ENCODE measurements at places on chromosomes 12 and 14. TPM values are rescaled to one million over a fixed set of nuclear protein-coding genes. Genes with fewer than 3 reads are reported as not detected.

DNA sequence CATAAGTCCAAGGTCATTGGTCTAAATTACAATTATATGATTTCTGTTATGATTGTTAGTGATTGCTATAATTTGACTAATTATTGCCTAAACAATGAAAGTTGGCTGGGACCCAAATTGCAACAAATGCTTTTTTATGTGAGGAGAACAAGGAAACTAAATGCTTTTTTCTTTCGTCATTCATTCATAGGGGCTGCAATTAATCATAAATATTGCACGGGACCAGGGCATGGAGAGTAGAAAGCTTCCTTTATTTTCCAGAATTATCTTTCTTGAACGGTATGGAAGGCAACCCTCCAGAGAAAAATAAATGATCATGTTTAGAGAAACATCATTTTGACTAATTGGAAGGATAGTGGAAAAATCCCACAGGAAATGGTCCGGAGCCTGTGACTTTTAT, 32.6 kb upstream of the ARHGAP5 start:
- H3K36me3 ChIP-seq = no peaks in the 10 kb centered on the region
- no peaks in the 10 kb centered on the region for H3K4me1 ChIP-seq
- DNase-seq = no peak

GRCh38 chr12:75364919-75365318, 26.0 kb upstream of the GLIPR1L2 start:
- no peaks in the 10 kb centered on the region for H3K36me3 ChIP-seq
- H3K27me3 ChIP-seq = no peaks in the 10 kb centered on the region
- no peak for DNase-seq
- peaks cover 7% of the 10 kb centered on the region for H3K4me1 ChIP-seq

Gene POTEG
- total RNA-seq = 0.36 TPM

DNA sequence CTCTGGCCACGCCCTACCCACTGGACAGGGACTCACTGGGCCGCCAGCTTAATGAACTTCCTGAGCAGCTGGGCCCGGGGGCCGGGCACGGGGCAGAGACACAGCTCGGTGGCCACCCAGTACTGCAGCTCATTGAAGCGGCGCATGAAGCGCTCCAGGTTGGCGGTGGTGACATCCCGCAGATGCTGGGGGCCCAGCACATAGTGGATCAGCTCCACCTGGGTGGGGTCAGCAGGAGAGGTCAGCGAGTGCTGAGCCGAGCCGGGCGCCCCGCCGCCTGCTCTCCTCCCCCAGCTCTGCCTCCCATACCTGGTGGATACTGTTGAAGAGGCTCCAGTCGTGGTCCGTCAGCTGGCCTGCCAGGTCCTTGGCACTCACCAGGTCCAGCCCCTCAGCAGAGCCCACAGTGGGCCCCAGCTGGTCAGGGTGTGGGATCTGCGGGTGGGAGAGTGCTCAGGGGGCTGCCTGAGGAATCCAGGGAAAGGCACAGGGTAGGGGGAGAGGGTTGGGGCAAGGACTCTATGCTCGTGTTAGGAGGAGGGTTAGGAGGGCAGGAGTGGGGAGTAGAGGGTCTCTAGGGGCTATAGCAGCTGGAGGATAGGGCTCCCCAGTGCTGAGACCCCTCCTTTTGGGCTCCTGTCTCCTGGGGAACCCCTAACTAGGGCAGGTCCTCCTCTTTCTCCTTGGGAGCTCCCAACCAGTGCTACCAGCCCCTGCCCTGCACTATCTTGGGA, 15.5 kb upstream of the ENDOU start:
- peak; percentile 58 for DNase-seq
- H3K36me3 ChIP-seq = no peaks in the 10 kb centered on the region
- no peak overlapping the region for H3K4me3 ChIP-seq
- no peak overlapping the region for H3K27ac ChIP-seq

DNA sequence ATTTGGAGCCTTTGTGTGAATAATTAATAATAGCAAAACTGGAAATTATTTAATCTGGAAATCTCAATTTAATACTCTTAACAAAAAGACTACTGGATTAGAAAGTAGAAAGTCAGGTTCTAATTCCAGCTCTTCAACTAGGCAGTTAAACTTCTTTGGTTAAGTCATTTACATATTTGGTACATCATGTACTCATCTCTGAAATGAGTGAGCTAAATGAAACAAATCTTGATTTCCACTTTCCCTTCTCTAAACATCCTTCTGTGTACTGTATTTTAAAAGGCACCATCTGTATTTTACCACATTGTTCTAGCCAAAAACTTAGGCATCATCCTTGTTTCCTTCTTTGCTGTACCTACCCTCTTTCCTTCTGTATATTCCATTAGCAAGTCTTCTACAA, 26.9 kb downstream of the CRADD start:
- peaks cover 49% of the 10 kb centered on the region for H3K4me1 ChIP-seq
- no peaks in the 10 kb centered on the region for H3K36me3 ChIP-seq
- no peaks in the 10 kb centered on the region for H3K27me3 ChIP-seq
- no peak overlapping the region for H3K27ac ChIP-seq

Gene SERPINA10
- not detected for total RNA-seq

Gene FICD
- total RNA-seq = 7.7 TPM

- no peaks in the 10 kb centered on the region for H3K36me3 ChIP-seq
- peaks cover 27% of the 10 kb centered on the region for H3K4me1 ChIP-seq
- no peaks in the 10 kb centered on the region for H3K27me3 ChIP-seq
- DNase-seq = no peak
- no peak overlapping the region for H3K27ac ChIP-seq
These were observed 2.7 kb downstream of the IRAK4 start for GRCh38 chr12:43761500-43761899.

DNA sequence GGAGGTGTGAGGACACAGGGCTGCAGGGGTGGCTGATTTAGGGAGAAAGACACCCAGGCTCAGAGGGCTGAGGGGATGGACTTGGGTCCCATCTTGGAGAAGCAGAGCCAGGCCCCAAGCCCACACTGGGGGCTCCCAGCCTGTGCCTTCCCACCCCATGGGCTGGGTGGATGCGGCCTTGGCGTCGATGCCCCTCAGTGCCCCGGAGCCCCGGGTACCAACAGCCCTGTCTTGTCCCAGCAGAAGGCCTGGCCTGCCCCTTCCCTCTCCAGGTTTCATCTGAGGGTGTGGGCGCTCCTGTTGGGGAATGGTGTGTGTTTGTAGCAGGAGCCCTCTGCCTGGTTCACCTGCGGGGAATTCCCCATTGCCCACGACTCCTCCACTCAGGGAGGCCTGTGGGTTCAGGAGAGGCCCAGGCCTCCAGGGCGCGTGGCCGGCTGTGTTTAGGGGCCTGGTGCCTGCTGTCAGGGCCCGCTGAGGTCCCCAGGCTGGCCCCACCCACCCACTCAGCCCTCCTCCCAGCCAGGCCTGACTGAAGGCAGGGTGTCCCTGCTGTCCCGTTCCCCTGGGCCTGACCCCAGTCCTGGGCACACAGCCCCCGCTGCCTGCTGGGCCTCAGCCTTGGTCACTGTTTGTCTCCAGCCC, 51.1 kb upstream of the BEGAIN start:
- H3K36me3 ChIP-seq = no peaks in the 10 kb centered on the region
- peaks cover 8% of the 10 kb centered on the region for H3K27me3 ChIP-seq
- DNase-seq = peak; percentile 18

DNA sequence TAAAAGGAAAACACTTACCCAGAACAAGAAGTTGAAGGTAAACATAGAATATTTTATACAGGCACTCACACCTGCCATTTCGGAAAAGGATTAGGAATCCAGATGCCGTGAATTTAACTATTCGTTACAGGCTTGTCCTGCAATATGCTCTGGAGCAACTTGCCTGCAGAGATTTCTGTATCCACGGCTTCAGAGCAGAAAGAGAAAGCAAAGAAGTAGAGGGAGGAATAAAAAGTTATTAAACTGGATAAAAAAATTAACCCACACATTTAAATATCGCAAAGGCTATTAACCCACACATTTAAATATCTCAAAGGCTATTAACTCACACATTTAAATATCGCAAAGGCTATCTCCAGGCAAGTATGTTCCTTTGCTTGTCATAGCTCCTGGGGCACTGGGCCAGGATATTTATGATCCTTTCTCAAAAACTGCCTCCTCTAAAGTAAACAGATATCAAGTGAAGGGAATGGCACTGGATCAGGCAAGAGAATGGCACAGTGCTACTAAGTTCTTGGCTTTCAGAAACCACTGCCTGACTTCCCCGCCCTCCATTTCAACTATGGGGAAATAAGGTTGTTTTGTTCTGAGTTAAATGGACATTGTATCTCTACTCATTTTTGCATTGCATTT, at the start of gene TSPAN8:
Gene TSPAN8 (minus strand): TSS at position 399 of the 633 bp plus-strand sequence. CDS start 321 bp downstream, at position 78.
- no peak within 1 kb of the TSS for H3K27ac ChIP-seq
- DNase-seq = no peak
- no peaks in the 10 kb centered on the region for H3K36me3 ChIP-seq
- no peaks in the 10 kb centered on the region for H3K4me1 ChIP-seq

DNA sequence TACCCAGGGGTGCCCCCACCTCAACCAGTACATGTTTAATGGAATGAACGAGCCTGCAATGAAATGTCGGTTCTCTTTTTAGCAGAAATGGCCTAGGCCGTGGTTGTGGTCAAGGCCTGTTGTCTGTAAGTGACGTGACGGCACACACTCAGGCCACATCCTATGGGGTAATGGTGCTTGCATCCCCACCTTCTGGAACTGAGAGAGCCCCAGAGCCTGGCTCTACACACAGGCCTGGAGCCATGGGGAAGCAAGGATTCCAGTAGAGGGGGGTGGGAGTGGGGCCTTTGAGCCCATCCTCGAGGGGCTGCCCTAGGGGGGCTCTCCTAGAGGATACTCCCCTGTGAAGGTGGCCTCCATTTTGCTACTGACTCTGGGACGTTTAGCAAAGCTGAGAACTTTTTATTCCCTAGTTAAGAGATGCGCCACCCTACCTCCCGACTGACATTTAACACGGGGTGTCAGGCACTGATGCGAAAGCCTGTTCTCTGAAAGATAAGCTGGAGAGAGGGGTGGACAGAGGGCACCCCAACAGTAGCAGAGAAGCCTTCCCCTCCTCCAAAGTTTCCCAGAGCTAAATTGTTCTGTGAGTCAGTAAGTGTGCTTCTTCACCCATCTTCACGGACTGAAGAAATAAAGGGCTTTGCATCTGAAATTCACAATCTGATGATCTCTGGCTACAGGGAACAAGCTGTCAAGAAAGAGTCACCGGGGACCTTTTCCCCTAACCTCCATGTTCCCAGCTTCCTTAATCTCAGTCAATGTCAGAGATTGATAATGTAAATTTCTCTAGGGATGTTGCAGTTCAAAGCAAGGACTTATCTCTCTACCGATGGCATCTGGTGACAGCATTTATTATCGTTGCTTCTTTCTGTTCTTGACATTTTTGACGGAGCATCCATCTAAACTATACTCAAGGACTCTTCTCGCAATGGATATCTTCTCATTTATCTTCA, 6.8 kb downstream of the RIN3 start:
- no peak overlapping the region for H3K4me3 ChIP-seq
- no peaks in the 10 kb centered on the region for H3K4me1 ChIP-seq
- H3K27ac ChIP-seq = no peak overlapping the region
- H3K27me3 ChIP-seq = no peaks in the 10 kb centered on the region
- peak; percentile 61 for DNase-seq

Gene GRIP1
- under 0.01 TPM for total RNA-seq

Gene SIX1
- 21.5 TPM for total RNA-seq

Gene CHGA
- total RNA-seq = not detected

Gene SDSL
- 6.5 TPM for total RNA-seq

- no peaks in the 10 kb centered on the region for H3K36me3 ChIP-seq
- DNase-seq = no peak
- H3K4me3 ChIP-seq = no peak overlapping the region
- peaks cover 25% of the 10 kb centered on the region for H3K27me3 ChIP-seq
These were observed 7.0 kb downstream of the CCND2 start for GRCh38 chr12:4280351-4281163.

GRCh38 chr14:38290601-38291188, 34.8 kb upstream of the CLEC14A start:
- no peak overlapping the region for H3K4me3 ChIP-seq
- no peaks in the 10 kb centered on the region for H3K36me3 ChIP-seq
- peak overlapping the region; percentile 56 for H3K27ac ChIP-seq
- no peak for DNase-seq

Gene DEPDC4
- total RNA-seq = 0.36 TPM

Gene CLEC7A
- total RNA-seq = under 0.01 TPM

Gene NAV3
- 107 TPM for total RNA-seq

Gene SPTB
- not detected for total RNA-seq

GRCh38 chr14:51188566-51189185, 51.4 kb upstream of the TMX1 start:
- H3K4me1 ChIP-seq = peaks cover 3% of the 10 kb centered on the region
- no peaks in the 10 kb centered on the region for H3K36me3 ChIP-seq
- no peak overlapping the region for H3K4me3 ChIP-seq
- H3K27ac ChIP-seq = no peak overlapping the region
- DNase-seq = no peak

DNA sequence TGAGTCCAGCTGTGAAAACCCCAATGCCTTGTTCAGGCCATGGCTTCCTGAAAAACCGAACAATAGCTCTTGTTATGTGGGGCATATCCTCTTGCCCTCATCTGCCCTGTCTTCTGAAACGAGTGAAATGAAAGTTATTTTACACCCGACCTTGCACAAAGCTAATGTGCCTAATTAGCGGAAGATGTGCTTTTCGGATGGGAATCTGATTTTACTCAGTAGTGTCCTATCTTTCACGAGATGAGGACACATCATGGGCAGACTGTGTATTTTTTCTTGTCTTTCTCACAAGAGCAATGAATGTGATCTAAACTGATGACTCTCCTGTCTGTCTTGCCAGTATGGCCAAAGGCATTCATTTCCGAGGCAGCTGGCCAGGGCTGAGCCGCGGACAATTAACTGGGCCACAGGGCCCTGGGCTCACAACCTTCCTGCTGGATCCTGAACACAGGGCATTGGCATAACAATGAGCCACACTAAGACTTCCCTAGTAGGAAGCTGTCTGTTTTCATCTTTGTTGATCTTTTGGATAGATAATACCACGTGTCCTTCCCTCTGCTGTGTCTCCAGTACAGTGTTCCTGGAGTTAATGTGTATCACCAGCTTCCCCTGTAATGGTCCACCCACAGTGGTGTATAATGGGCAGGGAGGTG, 86.0 kb upstream of the HIF1A start:
- no peak for DNase-seq
- H3K27ac ChIP-seq = peak overlapping the region; percentile 90
- H3K4me3 ChIP-seq = peak overlapping the region; percentile 38
- H3K36me3 ChIP-seq = no peaks in the 10 kb centered on the region
- H3K4me1 ChIP-seq = peaks cover 48% of the 10 kb centered on the region

Data from osteoblast (primary cell).